Frontal cortex (tissue), 4 donors: ENCODE measurements at places on chromosomes 11 and 22.

GRCh38 chr11:78039919-78040671 is 17.0 kb upstream of the KCTD14 start:
- DNase-seq, result peak; percentile 23

GRCh38 chr22:41532908-41533825 is 11.1 kb downstream of the POLR3H start:
- peak; percentile 74 for DNase-seq

GRCh38 chr22:22753526-22754267 is 109.3 kb downstream of the GGTLC2 start:
- DNase-seq, result no peak

DNA sequence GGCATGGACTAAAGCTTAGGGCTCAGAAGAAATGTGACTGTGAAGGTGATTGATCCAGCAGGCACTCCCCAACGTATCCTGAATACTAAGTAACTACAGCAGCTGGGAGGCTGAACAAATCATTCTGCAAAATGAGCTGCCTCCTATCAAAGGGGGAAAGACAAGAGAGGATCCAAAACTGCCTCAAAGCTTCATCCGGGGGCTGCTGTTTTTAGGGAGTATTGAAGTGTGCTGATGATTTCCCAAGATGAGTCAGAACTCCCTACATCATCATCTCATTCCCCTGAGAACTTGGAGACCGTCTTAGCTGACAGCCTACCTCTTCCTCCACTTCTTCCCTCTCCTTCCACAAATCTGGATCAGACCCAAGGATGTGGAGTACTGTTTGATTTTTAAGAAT is 108.4 kb upstream of the GRAMD1B start:
- DNase-seq, result no peak

DNA sequence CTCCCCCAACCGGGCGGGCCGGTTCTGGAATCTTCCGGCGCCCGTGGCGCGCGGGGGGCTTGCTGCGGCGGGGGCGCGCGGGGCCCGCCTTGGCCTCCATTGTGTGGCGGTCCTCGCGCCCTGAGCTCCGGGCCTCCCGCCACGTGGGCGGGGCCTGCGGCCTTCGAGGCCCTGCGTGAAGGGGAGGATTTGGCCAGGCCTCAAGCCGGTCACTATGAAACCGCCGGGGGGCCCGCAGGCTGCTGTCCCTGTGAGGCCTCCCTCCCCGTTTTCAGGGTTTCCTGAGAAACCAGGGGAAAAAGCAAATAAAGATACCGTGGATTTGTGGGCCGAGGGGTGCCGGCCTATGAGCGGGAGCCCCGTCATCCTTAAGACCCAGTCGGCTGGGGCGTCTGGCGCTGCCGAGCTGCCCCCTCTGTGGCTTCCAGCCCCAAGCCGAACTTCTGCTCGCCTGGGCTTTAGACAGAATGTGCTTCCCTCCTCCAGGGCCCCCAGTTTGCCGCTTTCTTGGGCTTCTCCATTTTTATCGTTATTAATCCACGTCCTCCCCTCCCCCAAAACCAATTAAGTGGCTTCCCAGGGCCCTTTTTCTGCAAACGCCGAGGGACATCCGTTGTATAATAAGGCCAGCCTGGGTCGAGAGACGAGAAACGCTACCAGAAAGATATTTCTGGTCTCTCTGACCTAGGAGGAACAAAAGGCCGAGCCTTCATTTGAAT is 602 bp downstream of the EWSR1 start:
- DNase-seq, result peak; percentile 65

- no peak for DNase-seq
These were observed 71.4 kb downstream of the ARHGAP8 start for GRCh38 chr22:44823806-44824205.

- no peak for DNase-seq
These were observed 9.2 kb downstream of the PRR5 start for GRCh38 chr22:44711241-44711560.

DNA sequence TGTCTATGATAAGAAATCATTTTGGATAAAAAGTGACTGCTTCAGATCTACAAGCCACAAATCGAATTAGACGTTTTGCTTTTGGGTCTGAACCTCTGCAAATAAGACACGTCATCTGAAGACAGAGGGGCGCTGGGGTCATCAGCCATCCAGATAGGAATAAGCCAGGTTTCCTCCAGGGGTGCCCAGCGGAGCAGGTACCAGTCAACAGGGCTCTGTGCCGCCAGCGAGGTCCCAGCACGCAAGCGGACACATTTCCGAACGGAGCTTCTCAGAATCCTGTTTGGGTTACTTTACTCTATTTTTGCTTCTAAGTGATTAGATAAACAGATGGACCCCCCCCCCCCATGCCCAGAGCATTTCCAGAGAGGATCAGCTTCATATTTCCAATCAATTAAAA is 873.8 kb downstream of the BRD1 start:
- no peak for DNase-seq

- no peak for DNase-seq
These were observed 359.5 kb downstream of the INSC start for GRCh38 chr11:15473954-15474837.
